ENCODE measurements at places on chromosomes 7 and 10. TPM values are rescaled to one million over a fixed set of nuclear protein-coding genes. Genes with fewer than 3 reads are reported as not detected.

Gene DKK1
- not detected for total RNA-seq

DNA sequence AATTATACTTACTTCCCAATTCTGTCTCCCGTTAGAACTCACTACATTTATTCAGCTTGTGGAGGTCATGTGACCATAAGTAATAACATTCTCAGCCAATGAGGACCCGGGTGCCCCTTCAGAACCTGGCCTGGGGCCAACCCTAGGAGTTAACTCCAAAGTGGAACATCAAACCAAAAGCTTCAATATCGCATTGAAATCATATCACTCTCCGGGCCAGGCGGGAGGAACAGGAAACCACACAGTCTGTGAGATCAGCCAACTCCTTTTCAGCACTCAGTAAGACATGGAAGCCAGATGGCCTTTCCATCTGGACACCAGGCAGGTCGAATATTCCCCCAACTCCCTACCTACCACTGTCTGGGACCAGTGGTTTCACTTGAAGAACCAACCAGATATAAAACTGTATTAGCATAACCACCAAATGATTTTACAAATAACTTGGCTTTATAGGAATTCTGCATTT lies 5.5 kb downstream of the CREB3L2 start:
- H3K4me1 ChIP-seq = peaks cover 46% of the 10 kb centered on the region
- no peak for DNase-seq
- H3K4me3 ChIP-seq = no peak overlapping the region
- H3K27ac ChIP-seq = peak overlapping the region; percentile 10
- peaks cover 16% of the 10 kb centered on the region for H3K36me3 ChIP-seq
- no peaks in the 10 kb centered on the region for H3K27me3 ChIP-seq

Gene SORBS1
- total RNA-seq = 0.70 TPM

GRCh38 chr10:73556855-73557254 lies 34.3 kb downstream of the USP54 start:
- H3K36me3 ChIP-seq = no peaks in the 10 kb centered on the region
- H3K27me3 ChIP-seq = no peaks in the 10 kb centered on the region
- no peak overlapping the region for H3K4me3 ChIP-seq

GRCh38 chr7:43104874-43105520 lies 7.5 kb upstream of the HECW1 start:
- no peak overlapping the region for H3K4me3 ChIP-seq
- no peaks in the 10 kb centered on the region for H3K36me3 ChIP-seq
- H3K4me1 ChIP-seq = no peaks in the 10 kb centered on the region
- DNase-seq = no peak
- H3K27ac ChIP-seq = no peak overlapping the region
- H3K27me3 ChIP-seq = peaks cover 35% of the 10 kb centered on the region

DNA sequence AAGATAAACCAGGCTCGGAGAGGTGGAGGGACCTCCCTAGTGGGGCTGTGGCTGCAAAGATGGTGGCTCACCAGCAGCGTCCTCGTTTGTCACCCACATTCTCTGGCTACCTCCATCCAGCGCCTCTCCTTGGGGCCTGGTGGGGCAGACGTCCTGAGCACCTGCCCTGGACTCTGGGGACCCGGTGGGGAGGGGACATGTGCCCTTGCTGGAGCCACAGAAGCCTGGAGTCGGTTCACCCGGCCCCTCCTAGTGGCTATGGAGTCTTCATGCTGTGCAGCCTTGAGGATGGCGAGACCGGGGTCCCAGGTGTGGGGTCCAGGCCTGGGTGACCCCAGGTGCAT lies 14.5 kb downstream of the TTYH3 start:
- H3K27ac ChIP-seq = no peak overlapping the region
- no peaks in the 10 kb centered on the region for H3K36me3 ChIP-seq
- no peak for DNase-seq
- H3K4me3 ChIP-seq = no peak overlapping the region
- H3K4me1 ChIP-seq = peaks cover 24% of the 10 kb centered on the region
- no peaks in the 10 kb centered on the region for H3K27me3 ChIP-seq

Gene LAMTOR4
- total RNA-seq = 108 TPM

Gene SLC39A12
- total RNA-seq = not detected
